GM23248 (cell line): ENCODE measurements at places on chromosomes 1 and 21. TPM values are rescaled to one million over a fixed set of nuclear protein-coding genes. Genes with fewer than 3 reads are reported as not detected.

- peaks cover 10% of the 10 kb centered on the region; the same call in 1 of the 2 replicates for H3K4me1 ChIP-seq
- no peaks in the 10 kb centered on the region for H3K27me3 ChIP-seq
- H3K36me3 ChIP-seq, result no peaks in the 10 kb centered on the region
- no peak overlapping the region for H3K4me3 ChIP-seq
- DNase-seq, result no peak
These were observed 47.7 kb downstream of the MEF2D start for GRCh38 chr1:156452907-156453306.

- peak overlapping the region; percentile 77 for H3K4me3 ChIP-seq
- H3K27me3 ChIP-seq, result no peaks in the 10 kb centered on the region
- peaks cover 17% of the 10 kb centered on the region; the same call in 1 of the 2 replicates for H3K4me1 ChIP-seq
- H3K27ac ChIP-seq, result peak overlapping the region; percentile 71
- peak; percentile 70 for DNase-seq
- H3K36me3 ChIP-seq, result no peaks in the 10 kb centered on the region
These were observed 588 bp downstream of the FLVCR1 start for GRCh38 chr1:212858461-212859265.

DNA sequence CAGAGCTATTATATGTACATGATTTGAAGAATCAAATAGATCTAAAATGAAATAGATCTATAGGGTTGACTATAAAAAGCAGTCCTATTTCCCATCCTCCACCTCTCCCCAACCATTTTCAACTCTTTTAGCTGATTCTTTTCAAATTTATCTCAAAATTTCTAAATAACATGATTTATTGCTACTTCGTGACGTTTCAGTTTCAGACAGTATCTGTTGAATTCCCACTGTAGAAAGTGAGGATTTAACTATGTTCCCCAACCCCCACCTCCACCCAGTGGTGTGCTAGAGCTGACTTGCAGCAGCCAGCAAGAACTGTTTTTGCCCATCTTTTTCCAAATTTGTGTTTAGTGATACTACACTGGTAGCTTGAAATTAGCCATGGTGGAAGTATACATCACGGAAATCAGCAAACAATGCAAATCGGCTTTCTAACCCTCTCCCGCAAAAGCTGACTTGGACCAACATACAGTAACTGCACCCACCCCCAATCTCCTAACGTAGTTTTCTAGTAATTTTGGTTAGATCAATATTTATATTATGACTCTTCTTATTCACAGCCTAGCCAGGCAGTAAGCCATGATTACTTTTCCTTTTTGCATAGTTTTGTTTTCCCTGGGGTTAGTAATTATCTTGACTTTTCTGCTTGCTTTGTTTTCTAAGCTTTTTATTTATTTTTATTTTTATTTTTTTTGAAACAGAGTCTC is 10.9 kb downstream of the SEMA4A start:
- DNase-seq, result no peak
- no peak overlapping the region for H3K4me3 ChIP-seq
- H3K27ac ChIP-seq, result no peak overlapping the region
- no peaks in the 10 kb centered on the region for H3K36me3 ChIP-seq
- no peaks in the 10 kb centered on the region for H3K27me3 ChIP-seq
- no peaks in the 10 kb centered on the region for H3K4me1 ChIP-seq

DNA sequence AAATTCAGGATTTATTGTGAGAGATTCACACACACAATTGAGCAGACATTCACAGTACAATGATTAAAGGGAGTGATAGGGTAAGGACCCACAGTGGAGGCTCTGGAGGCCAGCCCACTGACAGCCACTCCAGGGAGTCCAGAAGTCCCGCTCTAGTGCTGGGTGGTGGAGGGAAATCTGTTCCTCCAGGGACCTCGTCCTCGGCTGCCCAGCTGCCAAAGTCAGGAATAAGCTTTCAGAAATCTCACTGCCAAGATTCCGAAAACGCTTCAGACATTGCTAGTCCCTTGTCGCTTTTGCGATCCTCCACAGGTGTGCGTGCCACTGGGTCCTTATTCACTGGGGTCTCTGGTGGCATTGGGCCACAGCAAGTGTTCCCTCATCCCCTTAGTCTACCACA is 2.3 kb downstream of the MX1 start:
- H3K4me3 ChIP-seq, result no peak overlapping the region
- H3K27ac ChIP-seq, result no peak overlapping the region
- no peaks in the 10 kb centered on the region for H3K4me1 ChIP-seq
- H3K36me3 ChIP-seq, result no peaks in the 10 kb centered on the region
- H3K27me3 ChIP-seq, result peaks cover 6% of the 10 kb centered on the region
- DNase-seq, result no peak

- peak; percentile 61 for DNase-seq
- H3K27ac ChIP-seq, result peak overlapping the region; percentile 43
- no peaks in the 10 kb centered on the region for H3K27me3 ChIP-seq
- H3K4me3 ChIP-seq, result 0 out of 2 replicates have a peak overlapping the region, but pooled peaks have one; percentile 3
These were observed 84.6 kb upstream of the DPYD start for GRCh38 chr1:98005326-98006010.

DNA sequence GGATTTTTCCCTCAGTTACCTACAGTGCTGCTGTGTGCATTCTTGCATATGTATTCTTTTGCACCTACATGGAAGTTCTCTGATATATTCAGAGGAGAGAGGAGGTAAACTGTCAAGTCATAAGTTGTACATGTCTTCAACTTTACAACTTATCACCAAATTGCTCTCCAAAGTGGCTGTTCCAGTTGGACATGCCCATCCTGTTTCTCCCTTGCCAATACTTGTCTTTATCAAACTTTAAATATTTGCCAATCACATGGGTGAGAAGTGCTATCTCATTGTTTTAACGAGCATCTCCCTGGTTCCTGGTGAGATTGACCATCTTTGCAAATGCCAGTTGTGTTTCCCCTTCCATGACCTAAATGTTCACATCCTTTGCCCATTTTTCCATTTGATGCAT is 88.2 kb downstream of the KIF26B start:
- H3K27ac ChIP-seq, result no peak overlapping the region
- DNase-seq, result no peak
- no peak overlapping the region for H3K4me3 ChIP-seq
- H3K36me3 ChIP-seq, result no peaks in the 10 kb centered on the region
- no peaks in the 10 kb centered on the region for H3K27me3 ChIP-seq

DNA sequence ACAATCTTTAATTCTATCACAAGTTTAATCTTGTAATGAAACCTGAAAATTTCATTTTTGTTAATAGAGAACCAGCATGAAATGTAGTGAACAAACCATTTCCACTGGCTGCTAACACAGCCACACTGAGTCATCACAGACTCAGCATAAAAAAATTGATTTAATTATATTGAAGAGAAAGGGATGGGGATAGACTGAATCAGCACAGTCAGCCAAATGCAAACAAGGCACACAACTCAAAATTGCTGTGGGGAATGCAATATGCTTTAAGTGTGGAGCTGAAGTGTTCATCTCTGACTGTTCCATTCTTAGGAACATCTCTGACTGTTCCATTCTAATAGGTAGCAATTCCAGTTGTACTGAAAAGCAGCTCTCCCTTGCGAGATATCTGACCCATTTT is 299.8 kb downstream of the MRPL39 start:
- H3K4me1 ChIP-seq, result peaks cover 14% of the 10 kb centered on the region
- H3K27ac ChIP-seq, result no peak overlapping the region
- DNase-seq, result peak; percentile 72
- no peaks in the 10 kb centered on the region for H3K27me3 ChIP-seq
- H3K4me3 ChIP-seq, result no peak overlapping the region

- H3K27ac ChIP-seq, result no peak overlapping the region
- DNase-seq, result no peak
- no peaks in the 10 kb centered on the region for H3K36me3 ChIP-seq
- H3K4me1 ChIP-seq, result peaks cover 48% of the 10 kb centered on the region
These were observed 46.0 kb upstream of the MACF1 start for GRCh38 chr1:39158327-39159086.

DNA sequence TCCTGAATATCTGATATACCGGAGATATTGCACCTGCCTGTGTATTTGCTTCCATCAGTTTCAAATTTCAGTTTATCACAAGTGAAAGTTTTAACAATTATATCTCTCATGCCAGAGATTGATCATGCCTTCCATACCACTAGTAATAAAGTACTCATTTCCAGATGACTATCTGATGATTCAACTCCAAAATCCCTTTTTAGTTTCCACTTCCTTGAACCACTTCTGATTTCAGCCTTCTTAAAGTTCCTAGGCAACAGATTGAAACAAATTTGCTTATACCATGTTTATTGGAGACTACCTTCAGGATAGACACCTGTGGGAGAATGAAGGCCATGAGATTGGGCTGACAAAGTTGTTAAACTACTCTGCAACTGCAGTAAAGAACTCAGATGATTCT is 21.5 kb upstream of the COL11A1 start:
- peak overlapping the region; percentile 38 for H3K27ac ChIP-seq
- no peaks in the 10 kb centered on the region for H3K27me3 ChIP-seq
- no peaks in the 10 kb centered on the region for H3K36me3 ChIP-seq
- DNase-seq, result peak; percentile 21
- no peak overlapping the region for H3K4me3 ChIP-seq

DNA sequence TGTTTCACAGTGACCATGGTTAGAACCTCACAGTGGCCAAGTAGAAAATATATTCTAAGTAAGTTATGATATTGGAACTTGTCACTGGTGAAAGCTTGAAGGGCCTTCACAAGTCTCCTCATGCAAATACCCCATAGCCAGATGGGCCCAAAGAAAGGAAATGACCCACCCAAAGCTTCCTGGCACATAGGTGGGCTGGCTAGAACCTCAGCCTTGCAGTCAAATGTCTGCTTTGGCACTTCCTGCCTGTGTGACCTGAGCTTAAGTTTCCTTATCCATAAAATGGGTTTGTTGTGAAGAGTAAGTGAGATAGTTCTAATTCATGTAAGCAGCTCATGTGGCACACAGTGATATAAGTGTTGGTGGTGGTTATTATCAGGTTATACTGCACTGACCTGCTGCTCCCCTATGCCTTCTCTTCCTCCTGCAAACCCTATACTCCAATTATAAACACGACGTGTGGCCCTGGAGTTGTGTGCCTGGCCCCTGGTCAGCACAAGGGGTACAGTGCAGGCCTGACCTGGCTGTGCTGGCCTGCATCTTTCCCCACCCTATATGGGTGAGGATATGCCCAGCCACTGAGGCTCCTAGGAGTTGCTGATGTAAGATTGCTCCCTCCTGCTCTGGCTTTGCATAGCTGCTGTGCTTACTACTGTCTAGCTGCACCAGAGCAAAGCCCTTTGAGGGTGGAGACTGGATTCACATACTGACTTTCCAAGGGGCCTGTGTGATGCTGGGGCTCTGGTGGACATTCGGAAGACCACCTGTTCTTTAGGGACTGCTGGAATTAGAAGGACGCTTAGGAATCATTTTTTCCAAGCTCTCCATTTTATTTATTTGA is 4.7 kb upstream of the SLFNL1 start:
- H3K27ac ChIP-seq, result no peak overlapping the region
- no peaks in the 10 kb centered on the region for H3K27me3 ChIP-seq
- no peak overlapping the region for H3K4me3 ChIP-seq
- no peak for DNase-seq

GRCh38 chr1:58814251-58815068 is 30.6 kb upstream of the JUN start:
- H3K4me3 ChIP-seq, result no peak overlapping the region
- peaks cover 39% of the 10 kb centered on the region for H3K4me1 ChIP-seq
- no peaks in the 10 kb centered on the region for H3K36me3 ChIP-seq
- DNase-seq, result no peak
- no peaks in the 10 kb centered on the region for H3K27me3 ChIP-seq

- H3K27me3 ChIP-seq, result no peaks in the 10 kb centered on the region
- peak overlapping the region; percentile 21; the same call in 1 of the 2 replicates for H3K27ac ChIP-seq
- H3K4me1 ChIP-seq, result peaks cover 44% of the 10 kb centered on the region
- peak; percentile 68 for DNase-seq
These were observed 10.8 kb downstream of the ASAP3 start for GRCh38 chr1:23473037-23473800.

GRCh38 chr1:166470441-166470840 is 303.6 kb upstream of the FAM78B start:
- no peaks in the 10 kb centered on the region for H3K36me3 ChIP-seq
- no peak overlapping the region for H3K4me3 ChIP-seq
- DNase-seq, result no peak
- H3K27ac ChIP-seq, result no peak overlapping the region

CHRM3 gene
- total RNA-seq, result not detected in 2 replicates

LCE1D gene
- not detected in 2 replicates for total RNA-seq

HMCN1 gene
- total RNA-seq, result 5.2 and 18.7 TPM in 2 replicates

SLAMF9 gene
- not detected in 2 replicates for total RNA-seq

GUCA2A gene
- not detected in 2 replicates for total RNA-seq

PRKCZ gene
- 0.63 and 1.4 TPM in 2 replicates for total RNA-seq

NVL gene
- 25.8 and 28.3 TPM in 2 replicates for total RNA-seq

NOTCH2 gene
- total RNA-seq, result 136 and 150 TPM in 2 replicates

TAL1 gene
- not detected in 2 replicates for total RNA-seq

LDLRAD1 gene
- total RNA-seq, result not detected in 2 replicates

SPRR2A gene
- total RNA-seq, result not detected in 2 replicates

CA6 gene
- not detected in 2 replicates for total RNA-seq
